ENCODE measurements at places on chromosomes 5 and 9. TPM values are rescaled to one million over a fixed set of nuclear protein-coding genes. Genes with fewer than 3 reads are reported as not detected.

DNA sequence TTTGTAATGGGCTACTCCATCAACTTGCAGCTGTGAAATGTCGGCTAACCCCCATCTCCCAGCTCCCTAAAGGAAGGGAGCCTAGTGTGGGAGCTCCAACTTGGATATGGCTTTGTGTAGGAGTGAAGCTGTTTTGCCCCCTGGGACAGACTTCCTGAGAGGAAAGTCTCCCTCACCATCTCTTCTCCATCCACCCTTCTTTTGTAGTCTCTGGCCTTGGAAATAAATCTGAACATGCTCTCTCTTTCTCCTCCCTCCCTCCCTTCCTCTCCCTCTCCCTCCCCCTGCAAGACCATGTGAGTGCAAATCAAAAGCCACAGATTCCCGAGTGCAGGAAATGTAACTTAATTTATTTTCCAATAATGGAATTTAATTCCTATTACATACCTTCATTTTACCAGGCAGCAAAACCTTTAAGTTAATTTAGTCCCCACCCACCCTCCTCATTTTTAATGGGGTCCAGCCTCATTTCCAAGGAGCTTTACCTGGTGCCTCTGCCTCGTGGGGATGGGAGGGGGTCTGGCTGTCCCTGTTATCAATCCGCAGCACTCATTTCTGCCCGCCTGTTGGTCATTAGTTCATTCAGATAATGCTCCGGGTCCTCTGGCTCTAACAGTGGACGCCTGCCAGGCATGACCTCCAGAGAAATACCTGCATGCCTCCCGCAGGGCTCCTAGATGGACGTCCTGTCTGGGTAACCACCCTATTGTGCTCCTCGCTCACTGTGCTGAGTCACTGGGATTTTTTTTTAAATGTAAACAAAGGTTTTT lies 122.9 kb upstream of the TAF11L2 start:
- no peaks in the 10 kb centered on the region for H3K36me3 ChIP-seq
- peaks cover 5% of the 10 kb centered on the region for H3K27me3 ChIP-seq
- no peak for DNase-seq

- no peaks in the 10 kb centered on the region for H3K36me3 ChIP-seq
- H3K27me3 ChIP-seq = no peaks in the 10 kb centered on the region
Measured at GRCh38 chr9:127049044-127049443, 73.4 kb downstream of the ANGPTL2 start.

DNA sequence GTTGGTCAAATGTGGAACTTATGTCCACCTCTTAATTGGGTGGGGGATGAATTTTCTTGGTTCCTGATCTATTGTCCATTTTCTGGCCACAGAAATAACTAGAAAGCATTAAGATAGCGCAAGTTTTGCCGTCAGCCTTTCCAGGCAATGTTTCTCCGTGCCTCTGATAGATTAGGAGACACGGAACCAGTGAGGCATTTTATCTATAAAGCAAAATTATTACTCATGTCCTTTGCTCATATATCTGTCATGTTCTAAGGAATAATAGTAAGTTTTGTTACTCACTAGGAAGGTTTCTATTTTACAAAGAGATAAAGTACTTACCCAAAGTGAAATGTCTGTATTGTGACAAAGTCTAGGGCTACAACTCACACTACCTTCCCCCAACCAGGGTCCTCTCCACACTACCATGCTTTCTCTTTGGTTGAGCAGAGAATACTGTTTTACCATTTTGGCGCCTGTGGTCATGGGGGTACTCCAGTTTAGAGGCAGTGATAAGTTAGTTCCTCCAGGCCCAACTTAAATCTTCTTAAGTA lies 19.9 kb upstream of the IL9 start:
- no peaks in the 10 kb centered on the region for H3K4me1 ChIP-seq
- no peaks in the 10 kb centered on the region for H3K36me3 ChIP-seq
- no peak overlapping the region for H3K27ac ChIP-seq
- no peak overlapping the region for H3K4me3 ChIP-seq

DNA sequence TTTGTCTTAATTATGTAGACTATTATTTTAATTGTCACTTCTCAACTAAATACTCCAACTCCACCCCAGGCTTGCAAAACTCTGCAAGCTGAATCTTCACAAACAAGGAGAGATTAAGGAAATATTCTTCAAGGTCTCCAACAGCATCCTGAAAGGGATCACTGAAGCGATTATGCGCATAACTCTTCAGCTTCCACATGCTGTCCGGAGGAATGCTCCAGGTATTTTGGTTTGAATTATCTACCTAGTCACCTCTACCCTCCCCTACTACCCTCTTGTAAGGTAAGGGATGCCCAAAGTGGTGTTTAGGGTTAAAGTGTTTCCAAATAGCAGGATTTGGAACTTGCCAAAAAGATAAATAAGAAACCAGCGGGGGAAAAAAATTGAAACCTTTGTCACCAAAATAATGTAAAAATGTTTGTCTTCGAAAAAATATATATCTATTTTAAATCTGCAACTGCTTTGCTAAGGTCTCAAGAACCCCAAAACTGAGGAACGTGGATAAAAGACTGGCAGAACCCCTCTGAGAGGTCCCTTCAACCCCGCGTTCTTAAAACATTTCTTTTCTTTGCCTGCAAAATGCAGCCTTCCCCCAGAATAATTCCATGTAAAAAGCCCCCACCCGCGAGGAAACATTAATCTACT lies 11.6 kb downstream of the PTCH1 start:
- DNase-seq = no peak
- peaks cover 77% of the 10 kb centered on the region for H3K4me1 ChIP-seq
- H3K4me3 ChIP-seq = peak overlapping the region; percentile 96

GRCh38 chr5:64939772-64940510 lies 171.2 kb downstream of the CWC27 start:
- no peak overlapping the region for H3K4me3 ChIP-seq
- H3K27ac ChIP-seq = no peak overlapping the region
- peaks cover 9% of the 10 kb centered on the region for H3K4me1 ChIP-seq
- peaks cover 13% of the 10 kb centered on the region for H3K36me3 ChIP-seq
- DNase-seq = peak; percentile 12

GRCh38 chr5:96194593-96194992 lies 232.9 kb upstream of the ELL2 start:
- H3K27ac ChIP-seq = no peak overlapping the region
- H3K36me3 ChIP-seq = no peaks in the 10 kb centered on the region
- H3K4me1 ChIP-seq = no peaks in the 10 kb centered on the region
- no peaks in the 10 kb centered on the region for H3K27me3 ChIP-seq

The ANKRD31 gene
- 0.11 TPM for total RNA-seq

- DNase-seq = no peak
- no peak overlapping the region for H3K4me3 ChIP-seq
- no peaks in the 10 kb centered on the region for H3K36me3 ChIP-seq
- peaks cover 73% of the 10 kb centered on the region for H3K27me3 ChIP-seq
Measured at GRCh38 chr9:32787816-32788215, 4.5 kb downstream of the TMEM215 start.

DNA sequence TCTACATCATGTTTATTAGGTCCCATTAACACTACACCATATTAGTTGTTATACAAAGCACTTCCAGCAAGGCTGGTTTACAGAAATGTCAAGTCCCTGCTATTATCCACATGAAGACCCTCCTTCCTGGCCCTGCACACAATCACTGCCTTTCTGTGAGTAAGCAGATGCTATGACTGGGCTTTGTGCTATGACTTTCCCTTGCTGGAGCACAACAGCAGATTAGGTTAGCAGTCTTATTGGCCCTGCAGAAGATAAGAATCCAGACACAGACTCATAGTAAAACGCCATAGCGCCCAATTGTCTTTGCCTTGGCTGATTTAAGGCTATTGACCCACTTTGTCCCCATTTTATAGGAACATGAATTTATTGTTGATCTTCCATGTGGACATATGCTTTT lies 228.9 kb upstream of the ACTBL2 start:
- H3K4me3 ChIP-seq = no peak overlapping the region
- H3K27me3 ChIP-seq = no peaks in the 10 kb centered on the region
- H3K27ac ChIP-seq = no peak overlapping the region
- H3K36me3 ChIP-seq = no peaks in the 10 kb centered on the region

The FAM200C gene
- 4.9 TPM for total RNA-seq

DNA sequence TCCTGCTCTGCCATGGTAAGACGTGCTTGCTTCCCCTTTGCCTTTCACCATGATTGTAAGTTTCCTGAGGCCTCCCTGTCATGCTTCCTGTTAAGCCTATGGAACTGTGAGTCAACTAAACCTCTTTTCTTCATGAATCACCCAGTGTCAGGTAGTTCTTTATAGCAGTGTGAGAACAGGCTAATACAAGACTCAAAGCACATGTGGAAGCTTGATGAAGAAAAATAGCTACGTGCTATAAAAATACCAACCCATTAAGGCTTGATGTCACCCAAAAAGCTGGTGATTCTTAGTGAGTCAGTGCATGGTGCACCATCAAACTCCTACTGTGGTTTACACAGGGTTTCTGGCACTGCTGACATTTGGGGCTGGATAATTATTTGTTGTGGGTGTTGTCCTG lies 332.2 kb downstream of the TMEM167A start:
- peaks cover 16% of the 10 kb centered on the region for H3K4me1 ChIP-seq
- no peak for DNase-seq
- H3K27me3 ChIP-seq = no peaks in the 10 kb centered on the region
- no peaks in the 10 kb centered on the region for H3K36me3 ChIP-seq

- no peak overlapping the region for H3K4me3 ChIP-seq
- no peak overlapping the region for H3K27ac ChIP-seq
- H3K4me1 ChIP-seq = no peaks in the 10 kb centered on the region
- H3K36me3 ChIP-seq = no peaks in the 10 kb centered on the region
- DNase-seq = no peak
Measured at GRCh38 chr9:4375424-4376200, 75.7 kb upstream of the GLIS3 start.

The CEL gene
- total RNA-seq = 1.9 TPM

GRCh38 chr9:93329629-93330280 lies 121.7 kb upstream of the FAM120A start:
- no peaks in the 10 kb centered on the region for H3K27me3 ChIP-seq
- no peak overlapping the region for H3K27ac ChIP-seq
- no peaks in the 10 kb centered on the region for H3K36me3 ChIP-seq
- DNase-seq = no peak
- H3K4me3 ChIP-seq = no peak overlapping the region

DNA sequence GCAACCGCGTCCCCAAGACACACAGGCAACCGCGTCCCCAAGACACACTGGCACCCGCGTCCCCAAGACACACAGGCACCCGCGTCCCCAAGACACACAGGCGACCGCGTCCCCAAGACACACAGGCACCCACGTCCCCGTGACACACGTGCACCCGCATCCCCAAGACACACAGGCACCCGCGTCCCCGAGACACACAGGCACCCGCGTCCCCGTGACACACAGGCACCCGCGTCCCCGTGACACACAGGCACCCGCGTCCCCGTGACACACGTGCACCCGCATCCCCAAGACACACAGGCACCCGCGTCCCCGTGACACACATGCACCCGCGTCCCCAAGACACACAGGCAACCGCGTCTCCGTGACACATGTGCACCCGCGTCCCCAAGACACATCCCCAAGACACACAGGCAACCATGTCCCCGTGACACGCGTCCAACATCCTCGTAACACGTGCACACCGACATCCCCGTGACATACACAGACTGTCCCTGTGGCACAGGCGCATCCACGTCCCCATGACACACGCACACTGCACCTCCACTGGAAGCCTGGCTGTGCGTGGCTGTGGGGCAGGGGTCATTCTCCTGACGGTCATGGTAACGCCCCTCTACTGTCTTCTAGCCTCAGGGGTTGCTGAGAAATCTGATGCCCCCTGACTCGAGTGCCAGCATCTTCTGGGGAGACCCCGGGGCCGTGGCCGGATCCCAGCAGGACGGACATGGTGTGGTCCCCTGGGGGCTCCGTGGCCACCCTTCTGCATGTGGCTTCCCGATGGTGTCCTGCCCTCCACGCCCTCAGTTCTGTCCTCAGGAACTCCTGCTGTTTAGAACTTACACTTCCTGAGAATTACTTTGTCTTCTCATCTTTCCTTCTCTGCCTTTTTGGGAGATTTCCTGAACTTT lies 24.1 kb downstream of the EXD3 start:
- DNase-seq = no peak
- H3K4me3 ChIP-seq = no peak overlapping the region
- H3K27ac ChIP-seq = no peak overlapping the region
- H3K4me1 ChIP-seq = no peaks in the 10 kb centered on the region
- peaks cover 6% of the 10 kb centered on the region for H3K36me3 ChIP-seq

DNA sequence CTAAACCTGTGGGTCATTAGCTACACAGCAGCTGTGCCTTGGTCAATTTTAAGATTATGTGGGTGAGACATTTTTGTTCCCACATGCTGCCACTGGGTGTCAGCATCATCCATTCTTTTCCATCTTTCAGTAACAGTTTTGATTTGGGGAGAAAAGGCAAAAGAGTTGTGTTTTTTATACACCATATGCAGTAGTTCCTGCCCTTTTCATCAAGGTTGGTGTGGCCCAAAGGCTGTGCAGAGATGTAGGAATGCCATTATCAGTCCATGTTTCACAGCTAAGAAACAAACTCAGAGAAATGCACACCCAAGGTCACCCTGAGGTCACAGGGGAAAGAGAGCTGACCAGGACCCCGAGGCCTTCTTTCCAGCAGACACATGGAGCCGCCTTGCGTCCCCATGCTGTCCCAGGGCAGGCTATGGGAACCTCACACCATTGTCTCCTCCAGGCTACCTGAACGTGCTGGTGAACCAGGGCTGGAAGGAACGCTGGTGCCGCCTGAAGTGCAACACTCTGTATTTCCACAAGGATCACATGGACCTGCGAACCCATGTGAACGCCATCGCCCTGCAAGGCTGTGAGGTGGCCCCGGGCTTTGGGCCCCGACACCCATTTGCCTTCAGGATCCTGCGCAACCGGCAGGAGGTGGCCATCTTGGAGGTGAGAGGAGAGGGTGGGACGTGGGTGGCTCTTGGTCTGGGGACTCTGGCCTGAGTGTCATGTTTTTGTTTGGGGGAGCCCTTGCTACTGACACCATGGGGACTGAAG lies 27.8 kb upstream of the GRPEL2 start:
- peak overlapping the region; percentile 78 for H3K27ac ChIP-seq
- no peaks in the 10 kb centered on the region for H3K27me3 ChIP-seq
- no peak overlapping the region for H3K4me3 ChIP-seq
- H3K4me1 ChIP-seq = peaks cover 50% of the 10 kb centered on the region
- DNase-seq = no peak
- peaks cover 54% of the 10 kb centered on the region for H3K36me3 ChIP-seq

DNA sequence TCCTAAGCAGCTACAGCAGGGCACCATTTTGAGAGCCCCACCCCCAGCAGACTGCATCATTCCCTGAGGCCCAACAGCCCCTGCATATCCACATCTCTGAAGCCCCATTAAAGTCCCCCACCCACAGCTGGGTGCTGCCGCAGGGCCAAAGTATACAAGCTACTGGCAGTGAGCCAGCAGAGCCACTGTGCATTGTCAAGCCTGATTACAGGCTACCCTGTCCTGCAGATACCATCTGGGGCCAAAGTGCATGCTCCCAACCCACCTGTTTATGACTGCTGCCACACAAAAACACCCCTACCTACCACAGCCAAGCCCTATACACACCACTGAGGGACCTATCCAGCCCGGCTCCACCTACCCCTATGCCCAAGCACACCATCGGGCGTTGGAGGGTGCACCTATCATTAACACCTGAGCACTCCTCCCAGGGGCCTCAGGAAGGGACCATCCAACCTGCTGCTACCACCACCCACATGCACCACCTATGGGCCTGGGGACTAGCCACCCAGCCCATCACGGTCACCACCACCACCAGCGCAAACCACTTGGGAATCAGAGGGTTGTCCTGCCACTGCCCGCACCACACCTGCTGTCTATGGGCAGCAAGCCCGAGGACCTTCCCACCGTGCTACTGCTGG lies 105.0 kb downstream of the PLPP1 start:
- H3K27ac ChIP-seq = no peak overlapping the region
- peaks cover 50% of the 10 kb centered on the region for H3K4me1 ChIP-seq
- DNase-seq = no peak

- no peak overlapping the region for H3K27ac ChIP-seq
- no peak overlapping the region for H3K4me3 ChIP-seq
- H3K36me3 ChIP-seq = no peaks in the 10 kb centered on the region
- no peaks in the 10 kb centered on the region for H3K27me3 ChIP-seq
- H3K4me1 ChIP-seq = peaks cover 9% of the 10 kb centered on the region
Measured at GRCh38 chr5:120016717-120017382, 387.5 kb downstream of the FAM170A start.

The OR13F1 gene
- total RNA-seq = not detected

The CFAP157 gene
- not detected for total RNA-seq

Data from left ventricle myocardium inferior (tissue), 1 donor.